T-helper 1 cell treated with Interleukin-12 subunit alpha and Interleukin-12 subunit beta and Interleukin-4 antibody, amounts not matched to agents 30 ng/mL and 1 ng/mL, for 36 hours (primary cell): ENCODE measurements at places on chromosomes 11 and 22. TPM values are rescaled to one million over a fixed set of nuclear protein-coding genes. Genes with fewer than 3 reads are reported as not detected.

The MRGPRX3 gene
- total RNA-seq, result not detected in 2 replicates

The GUCY1A2 gene
- total RNA-seq, result not detected in 2 replicates

The MMP8 gene
- not detected in 2 replicates for total RNA-seq

The PKNOX2 gene
- total RNA-seq, result not detected in 2 replicates

The PPFIBP2 gene
- 5.4 and 5.8 TPM in 2 replicates for total RNA-seq

The ARHGEF12 gene
- total RNA-seq, result 26.8 and 27.2 TPM in 2 replicates

The GRAMD1B gene
- total RNA-seq, result 132 and 137 TPM in 2 replicates

The ANGPTL5 gene
- not detected in 2 replicates for total RNA-seq

The OR5B21 gene
- 0.54 and 1.1 TPM in 2 replicates for total RNA-seq

The TRPC6 gene
- not detected in 2 replicates for total RNA-seq

The MEI1 gene
- total RNA-seq, result 35.5 and 43.5 TPM in 2 replicates

The KDELR3 gene
- 0.95 and 0.98 TPM in 2 replicates for total RNA-seq

The LBHD1 gene
- 18.3 and 20.9 TPM in 2 replicates for total RNA-seq

The PTPN5 gene
- total RNA-seq, result not detected in 2 replicates

The C22orf42 gene
- total RNA-seq, result not detected in 2 replicates

The ARHGAP8 gene
- total RNA-seq, result 0.10 and 0.44 TPM in 2 replicates

The OR56A1 gene
- not detected in 2 replicates for total RNA-seq

The VWCE gene
- 5.5 and 6.3 TPM in 2 replicates for total RNA-seq

The TCN1 gene
- not detected in 2 replicates for total RNA-seq
